ENCODE measurements at places on chromosomes 2 and 18.

DNA sequence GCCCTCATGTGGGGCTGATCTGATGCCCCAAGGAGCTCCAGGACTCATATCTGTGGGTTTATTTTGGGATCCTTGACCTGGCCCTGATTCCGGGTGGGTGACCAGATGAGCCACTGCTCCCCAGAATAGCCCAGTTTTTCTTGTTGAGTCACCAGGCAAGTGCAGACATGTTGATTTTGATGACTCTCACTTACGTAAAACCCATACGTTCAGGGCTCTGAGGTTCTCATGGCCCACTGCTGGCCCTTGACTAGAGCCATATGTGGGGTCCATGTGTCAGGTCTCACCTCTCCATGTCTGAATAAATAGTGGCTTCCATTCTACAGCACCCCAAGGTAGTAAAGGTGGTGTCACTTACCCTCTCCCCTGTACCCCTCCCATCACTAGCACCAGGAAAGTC is 41.9 kb downstream of the CDC42EP3 start:
- DNase-seq = no peak

DNA sequence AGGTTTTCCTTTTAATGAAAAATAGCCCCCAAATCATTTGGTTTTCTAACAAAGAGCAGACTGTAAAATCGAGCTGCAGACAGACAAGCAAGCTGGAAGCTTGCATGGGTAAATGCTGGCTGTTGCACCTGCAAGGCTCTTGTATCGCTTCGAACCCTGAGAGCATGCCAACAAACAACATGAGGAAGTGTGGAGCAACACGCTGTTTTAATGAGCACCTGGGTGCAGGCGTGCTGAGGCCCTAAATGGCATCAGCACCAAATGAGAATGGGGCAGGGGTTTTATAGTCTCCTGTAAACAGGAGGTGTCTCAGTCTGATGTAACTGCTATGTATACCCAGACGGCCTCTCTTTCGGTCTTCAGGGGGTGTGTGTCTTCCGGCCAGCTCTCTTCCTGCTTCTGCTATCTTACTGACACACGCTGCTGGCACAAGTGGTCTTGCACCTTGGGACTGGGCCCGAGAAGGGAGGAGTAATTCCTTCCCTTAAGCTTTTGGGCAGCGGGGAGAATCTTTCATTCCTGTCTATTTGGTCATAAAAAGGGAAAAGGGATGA is 31.9 kb upstream of the CDH2 start:
- DNase-seq = no peak

DNA sequence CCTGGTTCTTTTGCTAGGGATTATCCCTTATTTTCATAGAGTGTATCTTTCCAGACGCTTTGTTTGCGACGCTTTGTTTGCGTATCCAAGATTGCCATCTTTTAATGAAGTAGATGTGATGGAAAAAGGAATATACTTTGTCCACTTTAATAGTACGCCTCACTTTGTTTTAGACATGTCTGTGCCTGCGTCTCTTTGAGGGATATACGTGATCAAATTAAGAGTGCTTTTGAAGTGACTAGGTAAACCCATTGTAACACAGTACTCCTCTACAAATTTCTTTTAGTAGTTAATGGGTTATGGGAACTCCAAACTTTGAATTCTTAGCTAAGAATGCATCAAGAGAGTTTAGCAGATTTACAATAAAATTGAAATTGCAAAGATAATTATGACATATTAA is 27.9 kb downstream of the ACSL3 start:
- no peak for DNase-seq

DNA sequence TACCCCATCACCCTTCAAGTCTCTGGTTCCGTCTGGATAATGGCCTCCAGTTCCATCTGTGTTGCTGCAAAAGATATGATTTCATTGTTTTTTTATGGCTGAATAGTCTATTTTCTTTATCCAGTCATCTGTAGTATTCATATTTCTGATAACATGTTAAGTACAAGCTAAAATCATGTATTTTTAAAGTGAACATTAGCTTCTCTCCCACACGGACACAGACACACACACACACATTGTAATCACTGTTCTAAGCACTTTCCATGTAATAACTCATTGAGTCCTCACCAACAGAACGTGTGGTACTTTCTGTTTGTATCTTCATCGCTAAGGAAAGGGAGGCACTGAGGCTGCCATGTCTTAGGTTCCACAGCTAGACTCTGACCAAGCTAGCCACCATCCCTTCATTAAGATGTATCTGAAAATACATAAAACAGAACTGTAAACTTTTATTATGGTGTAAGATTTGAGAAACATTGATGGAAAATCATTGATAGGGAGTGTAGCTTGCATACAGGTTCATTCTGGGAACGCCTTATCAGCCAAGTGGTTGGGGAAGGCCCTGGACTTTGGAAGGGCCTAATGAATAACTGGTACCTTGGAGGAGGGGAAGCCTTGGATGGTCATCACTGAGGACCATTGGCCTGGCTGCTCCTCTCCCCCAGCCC is 8.1 kb downstream of the NCK2 start:
- DNase-seq = no peak

Measured in activated CD4-positive, alpha-beta T cell treated with anti-CD3 and anti-CD28 coated beads, Interleukin-2, Interleukin-4, amounts not matched to agents 100 ng/mL and 50 ng/mL, durations not matched to agents 16 hours and 8 hours (primary cell).